Activated naive CD4-positive, alpha-beta T cell treated with anti-CD3 and anti-CD28 coated beads, Interleukin-2, amount 10 ng/mL, durations not matched to agents 7 days and 5 days (primary cell): ENCODE measurements at places on chromosomes 7 and 10.

DNA sequence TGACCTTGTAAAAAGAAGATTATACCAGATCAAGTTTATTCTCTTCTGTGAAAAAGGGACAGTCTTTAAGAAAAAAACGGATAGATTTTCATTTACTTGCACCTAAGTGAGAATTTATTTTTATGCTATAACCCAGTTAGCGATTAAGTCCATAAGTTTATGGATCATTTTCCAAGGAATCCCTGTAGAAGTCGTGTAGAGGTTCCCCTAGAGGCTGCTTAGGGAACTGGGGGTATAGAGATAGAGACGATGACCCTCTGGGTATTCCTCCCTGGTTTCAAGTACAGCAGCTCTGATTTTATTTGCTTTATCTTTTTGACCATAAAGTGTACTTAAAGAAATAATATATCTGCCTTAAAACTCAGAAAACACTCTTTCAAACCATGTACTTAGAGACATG is 648.4 kb upstream of the LRRTM3 start:
- DNase-seq: no peak

DNA sequence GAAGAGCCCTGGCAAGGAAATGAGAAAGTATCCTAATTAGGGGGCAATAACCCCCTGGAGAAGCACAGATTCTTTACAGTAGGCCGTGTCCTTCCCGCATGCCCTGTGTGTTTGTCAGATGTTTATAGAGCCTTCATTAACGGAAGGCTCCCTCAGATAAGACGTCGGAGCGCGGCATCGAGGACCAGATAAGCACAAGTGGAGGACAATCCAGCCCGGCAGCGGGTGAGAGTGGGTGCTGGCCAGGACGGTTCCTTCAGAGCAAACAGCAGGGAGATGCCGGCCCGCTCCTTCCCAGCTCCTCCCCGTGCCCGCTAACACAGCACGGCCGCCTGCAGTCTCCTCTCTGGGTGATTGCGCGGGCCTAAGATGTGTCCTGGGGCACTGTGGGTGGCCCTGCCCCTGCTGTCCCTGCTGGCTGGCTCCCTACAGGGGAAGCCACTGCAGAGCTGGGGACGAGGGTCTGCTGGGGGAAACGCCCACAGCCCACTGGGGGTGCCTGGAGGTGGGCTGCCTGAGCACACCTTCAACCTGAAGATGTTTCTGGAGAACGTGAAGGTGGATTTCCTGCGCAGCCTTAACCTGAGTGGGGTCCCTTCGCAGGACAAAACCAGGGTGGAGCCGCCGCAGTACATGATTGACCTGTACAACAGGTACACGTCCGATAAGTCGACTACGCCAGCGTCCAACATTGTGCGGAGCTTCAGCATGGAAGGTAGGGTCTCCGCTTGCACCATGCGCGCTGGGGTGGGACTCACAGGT is at the start of gene GDF2:
GDF2 (plus strand) TSS at position 155 of the 762 bp plus-strand sequence; CDS start at position 370, 215 bp downstream.
- no peak for DNase-seq

DNA sequence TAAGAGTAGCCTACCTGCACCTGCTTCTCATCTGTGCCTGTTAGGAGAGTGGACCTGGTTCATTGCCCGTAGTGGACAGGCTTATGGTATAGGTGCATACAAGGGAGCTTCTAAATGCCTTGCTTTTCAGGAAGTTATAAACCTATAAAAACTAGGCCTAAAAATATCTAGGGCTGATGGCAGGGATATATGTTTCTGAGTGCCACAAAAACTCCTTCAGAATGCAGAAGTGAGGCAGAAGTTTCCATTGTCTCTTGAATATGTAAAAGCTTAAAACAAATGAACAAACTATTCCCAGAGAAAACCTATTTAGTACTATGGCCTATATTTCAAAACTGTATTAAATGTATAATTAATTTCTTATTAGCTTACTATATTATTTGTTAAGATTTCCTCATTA is 91.8 kb downstream of the RNLS start:
- DNase-seq: no peak

- DNase-seq: no peak
Measured at GRCh38 chr7:155182406-155182970, 112.4 kb downstream of the HTR5A start.

DNA sequence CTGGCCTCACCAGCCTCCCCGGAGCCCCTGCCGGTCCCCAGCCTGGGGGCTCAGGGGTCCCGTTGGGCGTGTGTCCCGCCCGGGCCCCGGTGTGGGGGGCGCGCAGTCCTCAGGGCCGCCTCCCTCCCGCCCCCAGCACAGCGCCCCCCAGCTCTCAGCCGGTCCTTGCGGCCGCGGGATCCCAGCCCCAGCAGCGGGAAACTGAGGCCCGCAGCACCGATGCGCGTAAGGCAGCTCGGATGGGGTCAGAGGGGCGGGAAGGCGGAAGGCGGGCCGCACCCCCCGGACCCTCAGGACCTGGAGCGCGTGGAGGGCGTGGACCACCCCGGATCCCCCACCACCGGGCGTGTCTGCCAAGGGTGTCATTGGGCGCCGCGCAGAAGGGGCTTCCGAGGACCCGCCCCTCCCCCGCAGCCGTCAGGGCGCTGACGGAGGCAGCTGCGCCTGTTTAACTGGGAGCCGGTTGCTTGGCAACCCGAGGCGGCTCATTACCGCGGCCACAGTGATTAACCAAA is 14.9 kb downstream of the UNCX start:
- no peak for DNase-seq

GRCh38 chr10:13660551-13660920 is 73.8 kb downstream of the PRPF18 start:
- DNase-seq: no peak

- no peak for DNase-seq
Measured at GRCh38 chr7:3399858-3400257, 98.8 kb downstream of the SDK1 start.

GRCh38 chr10:12432402-12433189 is 83.2 kb downstream of the CAMK1D start:
- no peak for DNase-seq

GRCh38 chr7:86953653-86954336 is 105.7 kb downstream of the ELAPOR2 start:
- no peak for DNase-seq

- DNase-seq: no peak
Measured at GRCh38 chr10:3118641-3119091, 51.3 kb downstream of the PFKP start.

DNA sequence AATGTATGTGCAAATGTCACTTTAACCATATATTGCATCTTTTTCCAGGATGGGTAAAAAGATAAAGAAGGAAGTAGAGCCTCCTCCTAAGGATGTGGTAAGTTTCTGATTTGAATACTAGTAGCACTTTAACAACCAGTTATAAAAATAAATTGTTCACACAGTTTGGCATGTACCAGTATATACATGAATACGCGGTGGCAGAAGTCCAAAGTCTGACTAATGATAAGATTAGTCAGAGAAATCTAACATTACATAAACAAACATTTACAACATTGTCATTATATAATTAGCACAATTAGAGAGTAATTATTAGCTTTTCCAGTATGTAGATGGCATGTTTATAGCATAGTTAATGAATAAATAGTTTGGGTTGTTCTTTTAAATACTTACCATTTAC is 4.1 kb downstream of the ARMC3 start:
- no peak for DNase-seq

- DNase-seq: no peak
Measured at GRCh38 chr10:119700321-119700954, 25.4 kb upstream of the INPP5F start.

DNA sequence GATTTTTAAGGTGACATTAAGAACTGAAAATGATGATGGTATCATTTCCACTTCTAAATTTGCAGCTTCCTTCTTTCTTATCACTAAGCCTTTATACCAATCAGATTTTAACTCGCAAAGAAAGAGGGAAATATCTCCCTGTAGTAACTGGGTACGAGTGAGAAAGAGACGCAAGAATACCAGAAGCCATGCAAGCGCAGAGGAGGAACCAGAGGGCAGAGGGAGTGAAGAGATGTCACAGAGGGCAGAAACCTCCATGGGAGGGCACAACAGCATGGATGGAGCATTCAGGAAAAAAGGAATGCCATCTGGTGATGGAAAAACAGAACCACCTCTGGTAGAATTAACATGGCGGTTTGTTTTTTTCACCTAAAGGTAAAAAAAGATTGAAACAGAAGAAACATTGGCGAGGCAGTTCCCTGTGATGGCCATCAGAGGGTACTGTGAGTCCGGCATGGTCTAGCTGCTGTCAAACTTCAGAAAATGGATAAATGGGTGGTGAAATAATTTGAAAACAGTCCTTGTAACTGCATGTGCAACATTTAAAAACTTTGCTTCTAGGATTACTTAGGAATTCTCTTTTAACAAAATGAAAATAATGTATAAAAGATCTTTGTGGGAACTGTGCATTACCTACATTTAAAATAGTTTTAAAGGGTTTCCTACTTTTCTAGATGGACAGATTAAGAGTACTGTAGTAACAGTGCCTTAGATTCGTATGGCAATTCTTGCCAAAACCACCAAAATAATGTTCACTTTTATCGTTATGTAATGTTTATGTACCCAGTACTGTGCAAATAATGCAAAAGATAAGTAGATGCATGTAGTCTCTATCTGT is 91.8 kb downstream of the ARHGAP12 start:
- DNase-seq: peak; percentile 23

GRCh38 chr7:65980478-65981250 is 1.3 kb downstream of the GUSB start:
- peak; percentile 80 for DNase-seq

- DNase-seq: no peak
Measured at GRCh38 chr7:75033064-75033463, 40.5 kb downstream of the RCC1L start.

DNA sequence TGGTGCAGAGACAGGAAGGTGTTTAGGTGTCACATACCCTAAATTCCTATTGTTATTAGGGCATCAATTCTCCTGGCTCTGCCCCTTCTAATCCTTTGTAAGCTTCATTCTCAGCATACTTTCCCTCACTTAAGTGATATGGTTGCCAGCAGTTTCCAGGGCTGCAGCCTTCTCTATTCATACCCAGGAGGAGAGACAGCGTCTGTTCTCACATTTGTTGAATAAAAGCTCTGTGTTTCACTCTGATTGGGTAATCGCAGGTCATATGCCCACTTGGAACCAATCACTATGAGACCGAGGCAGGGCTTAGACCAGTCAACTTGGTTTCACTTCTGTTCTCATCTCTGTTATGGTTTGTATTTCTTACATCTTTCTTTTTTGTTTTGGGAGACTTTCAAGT is 109.6 kb upstream of the MTPN start:
- DNase-seq: no peak

DNA sequence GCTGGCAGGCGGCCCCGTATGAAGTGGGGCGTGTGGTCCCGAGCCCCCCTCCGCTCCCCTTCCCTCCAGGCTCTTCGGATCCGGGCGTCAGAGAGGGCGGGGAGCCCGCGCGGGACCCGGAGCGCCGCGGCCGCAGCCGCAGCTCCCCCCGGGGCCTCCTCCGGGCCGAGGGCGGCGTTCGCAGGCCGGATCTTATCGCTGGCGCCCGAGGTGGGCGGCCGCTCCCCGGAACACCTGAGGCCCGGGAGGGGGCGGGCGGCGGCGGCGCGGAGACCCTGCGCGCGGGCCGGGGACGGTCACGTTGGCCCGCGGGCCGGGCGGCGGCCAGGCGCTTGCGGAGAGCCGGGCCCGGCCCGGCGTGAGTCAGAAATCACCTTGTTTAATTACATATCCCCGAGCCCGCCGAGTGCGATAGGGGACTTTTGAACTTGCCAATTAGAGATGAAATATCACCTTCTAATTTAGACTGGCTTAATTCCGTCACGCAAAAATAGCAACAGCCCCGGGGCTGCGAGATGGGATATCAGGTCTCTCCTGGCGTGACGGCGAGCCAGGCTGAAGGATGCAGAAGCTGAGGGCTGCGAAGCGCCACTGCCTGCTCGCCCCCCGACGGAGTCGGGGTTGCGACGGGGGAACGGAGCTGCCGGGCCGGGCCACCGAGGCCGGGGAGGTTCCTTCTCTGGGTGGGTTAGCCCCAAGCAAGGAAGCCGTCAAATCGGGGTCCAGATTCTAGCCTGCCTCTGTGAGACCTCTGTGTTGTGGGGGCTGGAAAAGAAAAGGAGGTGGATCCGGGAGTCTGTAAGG is 43.4 kb downstream of the LDB3 start:
- peak; percentile 67 for DNase-seq

GRCh38 chr7:53541475-53541874 is 506.0 kb downstream of the POM121L12 start:
- no peak for DNase-seq

DNA sequence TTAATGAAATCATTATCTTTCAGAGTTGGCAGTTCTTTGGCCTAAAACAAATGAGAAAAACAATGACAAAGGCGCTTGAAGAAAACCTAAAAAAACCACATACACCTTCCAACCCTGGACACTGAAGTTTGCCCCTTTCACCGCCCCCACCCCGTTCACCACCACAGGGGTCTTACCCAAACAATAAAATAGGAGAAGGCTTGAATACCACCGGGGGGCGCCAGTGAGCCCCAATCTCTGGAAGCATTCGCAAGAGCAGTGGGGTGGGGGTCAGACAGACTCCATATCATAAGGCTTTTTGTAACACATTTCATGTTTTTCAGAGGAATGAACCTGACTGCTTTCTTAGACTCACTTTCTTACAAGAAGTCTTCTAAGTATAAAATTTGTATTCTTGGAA is 163.6 kb downstream of the PIP4K2A start:
- peak; percentile 72 for DNase-seq

GRCh38 chr7:90007001-90007654 is 147.1 kb upstream of the STEAP1 start:
- no peak for DNase-seq

DNA sequence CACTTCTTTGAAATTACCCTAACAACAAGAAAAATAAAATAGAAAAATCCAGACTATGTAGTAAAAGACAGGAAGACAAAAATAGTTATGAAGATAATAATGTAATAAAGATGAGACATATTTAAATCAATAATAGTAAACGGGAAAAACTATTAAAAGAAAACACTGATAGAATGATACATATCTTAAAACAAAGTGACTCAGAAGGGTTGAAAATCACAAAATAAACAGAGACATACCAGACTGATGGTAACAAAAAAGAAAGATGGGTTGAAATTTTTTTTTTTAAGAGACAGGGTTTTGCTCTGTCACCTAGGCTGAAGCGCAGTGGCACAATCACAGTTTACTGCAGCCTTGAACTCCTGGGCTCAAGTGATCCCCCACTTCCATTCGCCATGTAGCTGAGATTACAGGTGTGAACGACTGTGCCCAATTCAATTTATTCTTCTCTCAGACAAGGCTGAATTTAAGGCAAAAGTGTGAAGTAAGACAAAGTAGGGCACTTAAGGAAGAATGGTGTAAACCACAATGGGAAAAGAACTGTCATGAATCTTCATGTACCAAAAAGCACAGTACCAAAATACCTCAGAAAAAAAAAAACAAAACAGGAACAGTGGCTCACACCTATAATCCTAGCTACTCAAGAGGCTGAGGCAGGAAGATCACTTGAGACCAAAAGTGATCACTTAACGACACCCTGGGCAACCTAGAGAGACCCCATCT is 47.4 kb downstream of the LMBR1 start:
- DNase-seq: no peak
